Coronary artery (tissue), 2 donors: ENCODE measurements at places on chromosomes 12 and 14.

DNA sequence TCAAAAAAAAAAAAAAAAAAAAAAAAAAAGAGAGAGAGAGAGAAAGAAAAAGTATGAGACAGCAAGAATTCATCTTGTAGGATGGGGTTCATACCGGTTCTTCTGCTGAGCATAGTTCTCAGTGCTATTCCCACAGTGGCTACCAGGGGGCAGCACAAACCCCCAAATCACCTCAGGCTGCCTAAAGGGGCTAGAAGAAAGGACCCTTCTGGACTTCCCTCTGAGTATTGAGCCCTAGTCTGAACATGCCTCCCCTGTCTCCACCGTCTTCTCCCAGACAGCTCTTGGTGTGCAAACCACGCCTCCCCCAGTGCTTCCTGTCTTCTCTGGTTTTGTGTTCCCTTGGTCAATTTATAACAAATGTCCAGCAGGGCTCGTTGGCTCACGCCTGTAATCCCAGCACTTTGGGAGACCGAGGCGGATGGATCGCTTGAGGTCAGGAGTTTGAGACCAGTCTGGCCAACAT, 31.3 kb upstream of the SMUG1 start:
- DNase-seq = no peak

- no peak for DNase-seq
Observed at GRCh38 chr12:71125949-71126348, 31.9 kb downstream of the TSPAN8 start.

- DNase-seq = no peak
Observed at GRCh38 chr12:113019025-113019424, 37.5 kb upstream of the DTX1 start.

- no peak for DNase-seq
Observed at GRCh38 chr14:24428628-24429394, 657 bp downstream of the CBLN3 start.

GRCh38 chr12:71763677-71764379, 9.2 kb downstream of the RAB21 start:
- no peak for DNase-seq

- DNase-seq = no peak
Observed at GRCh38 chr14:104821229-104821945, 20.5 kb downstream of the ZBTB42 start.

- no peak for DNase-seq
Observed at GRCh38 chr14:65824285-65824977, 411.9 kb downstream of the FUT8 start.

- DNase-seq = no peak
Observed at GRCh38 chr12:42373669-42374068, 47.7 kb downstream of the PPHLN1 start.

GRCh38 chr14:84770030-84770429, 759.9 kb upstream of the FLRT2 start:
- DNase-seq = no peak

DNA sequence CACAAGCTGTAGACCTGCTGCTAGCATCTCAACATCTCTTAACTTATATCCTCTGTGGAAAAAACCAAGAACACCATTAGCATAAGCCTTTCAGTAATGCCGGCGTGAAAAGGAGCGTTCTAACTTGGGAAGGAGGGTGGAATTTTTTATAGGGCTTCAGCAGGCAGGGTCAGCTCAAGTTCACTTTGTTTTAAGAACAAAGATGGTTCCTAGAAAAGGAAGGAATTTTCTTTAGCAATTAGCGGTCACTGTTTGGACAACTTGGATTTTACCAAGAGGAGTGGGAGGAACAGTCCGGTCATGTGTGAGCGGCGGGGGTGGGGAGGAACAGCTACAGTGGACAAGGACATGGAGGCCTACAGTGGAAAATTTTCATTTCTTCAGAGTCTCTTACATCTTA, 35.9 kb downstream of the BBS10 start:
- no peak for DNase-seq
